Right lung (tissue), 10 donors: ENCODE measurements at places on chromosomes 5 and 9. TPM values are rescaled to one million over a fixed set of nuclear protein-coding genes. Genes with fewer than 3 reads are reported as not detected.

The SLC1A1 gene
- polyA plus RNA-seq: 6.2 TPM

The GGTA1 gene
- 9.2 TPM for polyA plus RNA-seq

DNA sequence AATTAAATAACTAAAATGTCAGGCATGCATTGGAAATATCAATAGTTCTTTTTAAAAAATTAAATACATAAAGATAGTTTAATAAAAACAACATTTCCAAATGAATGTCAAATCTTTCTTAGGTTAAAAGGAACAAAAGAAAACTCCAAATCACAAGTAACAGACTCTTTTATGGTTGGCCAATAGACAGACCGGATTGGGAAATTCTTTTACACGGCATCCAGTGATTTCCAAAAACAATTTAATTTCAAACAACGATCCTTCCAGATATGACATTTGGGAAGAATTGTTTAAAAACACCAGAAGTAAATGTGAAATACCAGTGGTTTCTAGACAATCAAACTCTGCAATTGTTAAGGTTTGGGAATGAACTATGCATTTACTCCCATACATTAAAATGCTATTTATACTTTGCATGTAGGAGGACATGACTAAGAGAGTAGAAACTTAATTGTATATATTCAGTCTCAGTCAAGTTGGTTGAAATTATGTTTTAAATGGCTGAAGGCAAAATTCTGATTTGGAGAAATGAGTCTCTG lies 32.8 kb downstream of the ZNF474 start:
- no peak for DNase-seq

GRCh38 chr5:151454166-151454565 lies 6.8 kb downstream of the SLC36A1 start:
- DNase-seq: no peak

DNA sequence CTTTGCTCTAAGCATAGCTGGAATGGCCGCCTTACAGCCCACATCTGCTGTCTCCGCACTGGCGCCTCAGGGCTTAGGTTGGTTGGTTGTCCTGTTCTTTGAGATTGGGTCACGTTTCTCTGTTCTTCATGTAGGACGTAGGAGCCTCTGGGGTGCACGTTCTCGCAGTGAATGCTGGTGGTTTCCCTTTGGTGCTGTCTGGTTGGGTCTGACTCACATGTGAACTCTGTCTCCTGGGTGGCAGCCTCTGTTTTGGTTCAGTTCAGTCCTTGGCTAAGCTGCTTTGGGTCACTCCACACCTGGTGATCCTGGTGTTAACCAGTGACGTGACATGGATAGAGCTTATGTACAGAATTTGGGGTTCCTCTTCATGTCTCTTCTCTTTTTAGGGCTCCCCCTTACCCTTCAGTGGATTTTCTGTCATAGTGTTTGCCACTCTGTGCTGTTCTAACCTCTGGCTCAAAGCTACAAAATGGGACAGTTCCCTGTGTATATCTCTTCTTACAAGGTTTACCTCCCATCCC lies 12.6 kb upstream of the LPCAT1 start:
- DNase-seq: no peak

DNA sequence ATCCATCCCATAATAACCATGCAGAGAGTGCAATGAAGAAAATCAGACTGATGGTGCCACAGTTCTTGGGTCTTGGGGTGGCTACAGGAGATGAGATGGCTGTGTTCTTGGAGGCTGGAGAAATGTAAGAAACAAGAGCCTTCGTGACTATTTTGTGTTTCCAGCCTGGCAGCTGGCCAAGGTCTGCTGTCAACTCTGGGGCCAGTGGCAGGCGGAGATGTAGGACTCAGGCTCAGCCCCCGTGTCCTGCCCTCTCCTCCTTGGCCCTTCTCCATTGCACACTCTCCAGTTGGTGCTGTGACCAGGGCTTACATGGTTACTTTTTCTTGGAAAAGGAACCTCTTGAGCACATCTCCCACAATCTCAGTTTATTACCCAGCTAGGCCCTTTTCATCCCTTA lies 235.4 kb downstream of the DMRT2 start:
- DNase-seq: peak; percentile 6

DNA sequence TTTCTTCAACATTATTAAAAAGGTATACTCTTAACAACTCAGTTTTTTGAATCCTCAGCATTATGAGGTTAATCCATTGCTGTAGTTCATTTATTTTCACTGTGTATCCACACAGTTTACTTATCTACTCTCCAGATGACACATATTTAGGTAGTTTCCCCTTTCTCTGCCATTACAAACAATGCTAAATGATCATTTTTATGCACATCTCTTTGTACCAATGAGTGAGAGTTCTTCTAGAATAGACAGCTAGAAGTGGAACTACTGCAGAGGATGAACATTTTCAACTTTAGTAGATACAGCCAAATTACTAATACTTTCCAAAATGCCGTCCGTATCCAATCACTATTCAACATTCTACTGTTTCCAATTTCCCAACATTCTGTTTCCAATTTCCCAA lies 11.5 kb downstream of the AFF4 start:
- no peak for DNase-seq

GRCh38 chr5:66814146-66814991 lies 218.2 kb downstream of the MAST4 start:
- DNase-seq: no peak
